K562 (cell line): ENCODE measurements at places on chromosomes 16 and 17. TPM values are rescaled to one million over a fixed set of nuclear protein-coding genes. Genes with fewer than 3 reads are reported as not detected.

The CCL7 gene
- not detected in 2 replicates for polyA plus RNA-seq

The RHBDF2 gene
- 1.5 and 1.6 TPM in 2 replicates for polyA plus RNA-seq

The PHB1 gene
- 322 and 377 TPM in 2 replicates for polyA plus RNA-seq

The ZNF469 gene
- 0.01 TPM in 1 of 2 replicates, not detected in the other for polyA plus RNA-seq

The KRTAP3-2 gene
- not detected in 2 replicates for polyA plus RNA-seq
